ENCODE measurements at places on chromosomes 1 and 21. TPM values are rescaled to one million over a fixed set of nuclear protein-coding genes. Genes with fewer than 3 reads are reported as not detected.

The ETV3 gene
- total RNA-seq, result 19.5 TPM

DNA sequence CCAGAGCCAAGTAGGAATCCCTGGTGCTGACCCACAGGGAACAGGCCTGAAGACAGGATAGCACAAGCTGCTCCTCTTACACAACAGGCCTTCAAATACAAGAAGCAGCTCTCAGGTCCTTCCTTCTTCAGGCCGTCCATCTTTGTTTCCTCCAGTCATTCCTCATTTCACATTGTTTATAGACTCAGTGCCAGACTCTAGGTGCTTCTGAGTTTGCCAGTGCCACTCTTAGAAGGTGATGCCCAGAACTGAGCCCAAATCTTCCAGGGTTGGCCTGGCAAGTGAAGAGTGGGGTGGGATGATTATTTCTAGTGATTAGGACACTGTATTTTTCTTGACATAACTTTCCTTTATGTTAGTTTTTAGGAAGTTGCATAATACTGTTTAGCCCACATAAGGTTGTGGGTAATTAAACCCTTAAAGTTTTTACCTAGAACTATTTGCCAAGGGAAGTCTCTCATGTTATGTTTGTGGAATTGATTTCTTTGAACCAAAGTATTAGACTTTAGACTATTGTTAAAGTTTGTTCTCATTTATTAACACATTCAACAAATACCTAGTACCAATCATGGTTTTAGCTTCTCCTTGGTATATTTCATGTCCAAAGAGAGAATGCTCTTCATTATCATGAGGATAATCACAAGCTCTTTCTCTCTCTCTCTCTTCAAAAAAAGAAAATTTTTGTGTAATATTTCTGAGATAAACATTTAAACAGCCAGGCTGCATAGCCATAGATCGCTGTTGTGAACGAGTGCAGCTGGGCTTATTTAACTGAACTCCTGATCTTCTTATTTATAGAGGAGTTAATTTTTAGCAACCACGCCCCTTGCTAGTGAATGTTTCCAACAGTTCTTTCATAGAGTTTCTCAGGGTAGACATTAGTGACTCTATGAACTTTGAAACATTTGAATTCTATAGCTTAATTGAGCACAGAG lies 47.7 kb downstream of the PGM1 start:
- H3K4me3 ChIP-seq, result no peak overlapping the region
- no peaks in the 10 kb centered on the region for H3K27me3 ChIP-seq
- H3K27ac ChIP-seq, result no peak overlapping the region
- no peak for DNase-seq
- no peaks in the 10 kb centered on the region for H3K36me3 ChIP-seq
- peaks cover 5% of the 10 kb centered on the region for H3K4me1 ChIP-seq

The FGR gene
- not detected for total RNA-seq

The DCST2 gene
- total RNA-seq, result 2.0 TPM

DNA sequence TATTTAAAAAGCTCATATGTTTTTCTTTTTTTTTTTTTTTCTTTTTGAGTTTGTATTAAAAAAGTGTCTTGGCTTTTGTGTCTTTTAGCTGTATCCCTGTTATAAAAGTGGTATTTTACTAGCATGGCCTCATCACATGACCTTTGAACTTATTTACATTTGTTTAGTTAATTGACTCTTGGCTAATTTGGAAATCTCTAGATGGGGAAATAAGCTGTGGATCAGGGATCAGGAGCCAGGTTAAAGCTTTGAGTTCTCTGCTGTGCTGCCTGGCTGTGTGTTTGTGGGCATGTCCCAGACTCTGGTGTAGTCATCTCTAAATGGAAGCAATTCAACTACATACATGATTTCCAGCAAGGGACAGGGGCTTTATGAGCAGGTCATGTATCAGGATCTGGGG lies 56.5 kb downstream of the HHAT start:
- H3K4me1 ChIP-seq, result no peaks in the 10 kb centered on the region
- no peak overlapping the region for H3K4me3 ChIP-seq
- no peaks in the 10 kb centered on the region for H3K36me3 ChIP-seq
- H3K27me3 ChIP-seq, result no peaks in the 10 kb centered on the region

The RHCE gene
- total RNA-seq, result 0.22 TPM

DNA sequence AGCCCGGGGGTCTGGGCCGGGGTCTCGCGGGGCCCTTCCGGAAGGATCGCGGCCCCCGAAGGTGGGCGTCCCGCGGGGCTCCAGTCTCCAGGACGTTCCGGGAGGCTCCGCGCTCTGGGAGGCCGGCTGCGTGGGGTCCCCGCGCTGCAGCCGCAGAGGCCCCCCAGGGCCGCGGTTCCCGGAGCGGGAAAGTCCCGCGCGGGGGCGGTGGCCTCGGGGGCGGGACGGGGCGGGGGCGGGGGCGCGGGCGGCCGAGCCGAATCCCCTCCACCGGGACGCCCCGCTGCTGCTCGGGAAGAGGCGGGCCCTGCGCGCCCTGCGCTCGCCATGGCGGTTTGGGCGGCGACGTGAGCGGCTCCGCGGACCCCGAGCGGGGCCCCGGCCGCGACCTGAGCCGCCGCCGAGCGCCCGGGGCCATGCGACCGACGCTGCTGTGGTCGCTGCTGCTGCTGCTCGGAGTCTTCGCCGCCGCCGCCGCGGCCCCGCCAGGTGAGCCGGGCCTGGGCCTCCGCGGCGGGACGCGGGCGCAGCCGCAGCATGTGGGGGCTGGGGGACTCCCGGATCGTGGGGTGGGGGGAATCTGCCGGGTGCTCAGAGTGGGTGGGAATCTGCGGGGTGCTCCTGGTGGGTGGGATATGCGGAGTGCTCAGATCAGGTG lies at the start of gene IFNGR2:
Gene IFNGR2, plus strand, starts transcription at position 286 of the 658 bp plus-strand sequence. Its CDS starts 131 bp downstream, at position 417.
- H3K4me3 ChIP-seq, result peak within 1 kb of the TSS; percentile 82
- H3K36me3 ChIP-seq, result no peaks in the 10 kb centered on the region
- H3K4me1 ChIP-seq, result no peaks in the 10 kb centered on the region
- DNase-seq, result peak; percentile 77
- H3K27ac ChIP-seq, result no peak within 1 kb of the TSS
- no peaks in the 10 kb centered on the region for H3K27me3 ChIP-seq

- H3K4me3 ChIP-seq, result no peak overlapping the region
- no peak for DNase-seq
- peaks cover 8% of the 10 kb centered on the region for H3K27me3 ChIP-seq
- H3K36me3 ChIP-seq, result no peaks in the 10 kb centered on the region
- H3K27ac ChIP-seq, result no peak overlapping the region
Observed at GRCh38 chr1:184218458-184219075, 167.0 kb downstream of the TSEN15 start.

DNA sequence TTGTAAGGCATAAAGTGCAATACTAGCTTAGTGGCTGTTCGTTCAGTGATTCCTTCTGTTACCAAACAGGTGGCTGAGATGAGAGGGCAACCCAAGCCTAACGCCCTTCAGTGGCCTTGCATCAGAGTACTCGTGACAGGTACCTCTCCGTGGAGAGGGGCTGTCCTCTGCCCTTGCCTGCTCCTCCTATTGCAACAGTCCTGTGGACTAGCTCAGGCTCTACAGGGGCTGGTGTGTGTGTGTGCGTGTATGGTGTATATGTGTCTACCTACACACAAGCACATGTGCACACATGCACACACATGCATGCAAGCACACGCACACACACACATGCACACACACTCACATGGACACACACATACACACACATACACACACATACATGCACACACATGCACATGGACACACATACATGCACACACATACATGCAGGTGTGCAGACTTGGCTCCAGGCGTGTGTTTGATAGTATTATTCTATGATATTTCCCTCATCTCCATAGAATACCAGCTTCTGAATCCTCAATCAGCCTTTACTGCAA lies 15.1 kb downstream of the TFF3 start:
- DNase-seq, result no peak
- H3K4me3 ChIP-seq, result no peak overlapping the region
- H3K4me1 ChIP-seq, result peaks cover 21% of the 10 kb centered on the region
- no peak overlapping the region for H3K27ac ChIP-seq
- no peaks in the 10 kb centered on the region for H3K36me3 ChIP-seq
- H3K27me3 ChIP-seq, result no peaks in the 10 kb centered on the region

GRCh38 chr1:158022554-158023312 lies 29.3 kb downstream of the KIRREL1 start:
- no peak for DNase-seq
- no peak overlapping the region for H3K4me3 ChIP-seq
- no peaks in the 10 kb centered on the region for H3K36me3 ChIP-seq
- H3K27me3 ChIP-seq, result no peaks in the 10 kb centered on the region
- peaks cover 77% of the 10 kb centered on the region for H3K4me1 ChIP-seq

DNA sequence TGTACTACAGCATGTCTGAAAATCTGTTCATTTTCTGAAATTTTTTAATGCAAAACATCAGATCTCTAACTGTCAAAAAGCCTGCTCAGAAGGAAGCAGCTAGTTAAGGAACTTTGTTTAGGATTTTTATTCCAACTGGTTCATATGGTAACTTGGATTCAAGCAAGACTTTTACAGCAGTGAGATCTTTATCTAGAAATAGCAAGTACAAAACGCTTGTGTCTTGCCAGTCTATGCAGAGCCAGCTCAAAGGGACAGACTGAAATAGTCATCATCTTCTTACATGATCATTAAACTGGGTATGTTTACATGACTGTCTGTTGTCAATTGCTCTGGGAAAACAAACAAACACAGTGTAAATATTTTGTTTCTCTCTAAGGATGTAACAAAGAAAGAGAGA lies 37.6 kb downstream of the DDAH1 start:
- H3K4me1 ChIP-seq, result no peaks in the 10 kb centered on the region
- no peaks in the 10 kb centered on the region for H3K36me3 ChIP-seq
- H3K27ac ChIP-seq, result no peak overlapping the region
- no peak for DNase-seq

The SLC5A9 gene
- not detected for total RNA-seq
